ENCODE measurements at places on chromosomes 6 and 20.

DNA sequence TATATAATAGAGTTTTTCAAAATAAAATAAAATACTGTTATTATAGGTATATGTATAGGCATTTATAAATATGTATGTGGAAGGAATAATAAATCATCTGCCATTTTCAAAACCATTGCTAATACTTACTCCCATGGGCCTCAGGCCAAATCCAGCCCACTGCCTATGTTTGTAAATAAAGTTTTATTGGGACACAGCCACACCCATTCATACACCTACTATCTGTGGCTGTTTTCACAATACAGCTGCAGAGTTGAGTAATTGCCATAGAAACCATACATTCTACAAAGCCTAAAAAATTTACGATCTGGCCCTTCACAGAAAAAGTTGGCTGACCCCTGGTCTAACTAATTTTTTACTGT, 9.5 kb downstream of the ALDH5A1 start:
- DNase-seq: no peak

- DNase-seq: no peak
Measured at GRCh38 chr6:110399219-110400071, 15.9 kb downstream of the DDO start.

DNA sequence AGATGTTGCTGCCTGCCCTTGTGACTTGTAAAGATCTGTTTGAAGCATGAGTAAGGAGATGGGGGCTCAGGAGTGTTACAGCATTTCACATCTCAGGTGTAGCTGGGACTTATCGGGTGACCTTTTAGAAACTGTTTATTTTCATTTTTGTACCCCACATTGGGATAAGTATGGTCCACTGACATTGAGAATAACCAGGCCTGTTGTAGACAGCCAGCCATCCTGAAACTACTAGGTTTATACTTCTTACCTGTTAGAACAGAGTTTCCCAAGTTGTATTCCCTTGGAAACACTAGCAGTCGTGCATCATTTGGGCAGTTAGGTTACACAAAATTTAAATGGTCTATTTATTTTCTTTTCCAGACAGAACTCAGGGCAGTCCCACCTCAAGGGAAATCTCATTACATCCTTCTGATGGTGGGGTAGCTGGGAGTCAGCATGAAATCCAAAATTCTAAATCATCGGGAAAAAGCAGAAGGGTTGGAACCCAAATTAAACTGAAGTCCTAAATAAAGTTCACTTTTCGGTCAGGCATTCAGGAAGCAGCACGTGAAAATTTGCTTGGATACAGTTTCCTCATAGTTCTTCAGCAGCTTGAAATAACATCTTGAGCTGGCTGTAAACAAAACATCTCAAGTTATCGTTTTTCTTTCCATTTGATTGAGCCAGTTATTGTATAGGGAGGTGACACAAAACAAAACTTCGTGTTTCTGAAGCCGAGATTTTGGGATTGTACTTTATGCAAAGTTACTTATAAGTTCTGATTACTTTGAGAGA, 30.5 kb downstream of the FOXO3 start:
- no peak for DNase-seq

- peak; percentile 65 for DNase-seq
Measured at GRCh38 chr6:38638941-38639497, 710 bp downstream of the BTBD9 start.

DNA sequence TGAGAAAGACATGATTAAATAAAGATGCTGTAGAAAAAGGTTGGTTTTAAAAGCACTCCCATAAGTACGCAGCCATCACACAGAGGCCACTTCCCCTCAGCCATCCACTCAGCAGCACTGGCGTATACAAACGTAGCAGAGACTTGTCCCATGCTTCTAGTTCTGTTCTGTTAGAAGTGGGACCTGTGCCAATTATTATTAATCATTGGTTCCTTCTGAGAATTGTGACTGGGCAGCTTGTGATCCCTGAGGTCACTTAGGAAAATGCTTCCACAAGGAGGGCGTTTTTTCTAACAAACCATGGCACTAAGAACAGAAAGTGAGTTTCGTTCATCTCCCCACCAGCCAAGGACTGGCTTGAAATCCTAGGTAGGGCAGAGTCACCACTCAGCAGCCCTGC, 53.9 kb downstream of the FAM120B start:
- DNase-seq: no peak

GRCh38 chr6:75076009-75076408, 129.8 kb downstream of the COL12A1 start:
- no peak for DNase-seq

DNA sequence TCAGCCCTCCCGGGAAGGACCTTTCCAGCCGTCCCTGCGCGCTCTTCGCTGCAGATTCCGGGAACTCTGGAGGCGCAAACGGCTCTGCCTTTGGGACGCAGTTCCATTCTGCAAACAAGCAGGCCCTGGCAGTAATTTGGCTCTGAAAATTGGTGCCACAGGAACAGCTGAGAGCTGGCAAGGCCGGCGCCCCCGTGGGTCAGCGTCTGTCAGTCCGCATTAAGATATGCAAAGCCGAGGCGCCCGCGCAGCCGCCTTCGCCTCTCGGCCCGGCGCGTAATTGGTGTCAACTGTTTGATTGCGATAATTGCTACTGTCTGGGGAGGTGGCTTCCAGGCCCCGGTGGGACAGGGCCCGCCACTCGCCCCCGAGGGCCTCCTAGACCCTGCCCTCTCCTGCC, 73.6 kb downstream of the NCR2 start:
- no peak for DNase-seq

DNA sequence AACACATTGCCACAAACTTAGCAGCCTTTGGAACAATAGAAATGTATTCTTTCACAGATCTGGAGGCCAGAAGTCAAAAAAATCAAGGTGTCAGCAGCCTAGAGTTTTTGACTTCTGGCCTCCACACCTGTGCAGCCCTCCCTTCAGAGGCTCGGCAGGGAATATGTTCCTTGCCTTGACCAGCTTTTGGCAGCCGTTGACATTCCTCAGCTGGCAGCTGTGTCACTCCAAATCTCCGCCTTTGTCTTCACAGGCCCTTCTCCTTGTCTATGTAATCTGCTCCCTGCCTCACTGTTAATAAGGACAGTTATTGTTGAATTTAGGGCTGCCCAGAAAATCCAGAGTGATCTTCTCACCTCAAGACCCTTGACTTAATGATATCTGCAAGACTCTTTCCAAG, 17.2 kb upstream of the AHI1 start:
- DNase-seq: no peak

- DNase-seq: no peak
Measured at GRCh38 chr6:15735567-15736265, 72.9 kb upstream of the DTNBP1 start.

DNA sequence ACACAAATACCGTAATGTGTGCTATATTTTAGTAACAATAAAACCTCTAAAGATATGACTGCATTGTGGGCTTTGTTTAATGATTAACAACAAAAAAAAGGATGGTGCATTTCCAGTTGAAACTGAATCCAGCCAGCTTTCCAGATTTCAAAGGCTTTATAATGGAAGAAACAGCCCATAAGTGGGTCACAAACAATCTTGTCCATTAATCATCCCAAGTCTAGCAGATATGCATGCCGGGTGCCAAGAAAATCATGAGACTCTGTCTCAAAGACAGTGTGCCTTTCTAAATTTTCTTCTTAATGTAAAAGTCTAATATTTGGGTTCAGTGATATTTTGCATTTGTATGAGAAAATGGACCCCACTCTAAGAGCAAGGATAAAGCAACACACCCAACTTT, 20.6 kb upstream of the LAMP5 start:
- DNase-seq: no peak

DNA sequence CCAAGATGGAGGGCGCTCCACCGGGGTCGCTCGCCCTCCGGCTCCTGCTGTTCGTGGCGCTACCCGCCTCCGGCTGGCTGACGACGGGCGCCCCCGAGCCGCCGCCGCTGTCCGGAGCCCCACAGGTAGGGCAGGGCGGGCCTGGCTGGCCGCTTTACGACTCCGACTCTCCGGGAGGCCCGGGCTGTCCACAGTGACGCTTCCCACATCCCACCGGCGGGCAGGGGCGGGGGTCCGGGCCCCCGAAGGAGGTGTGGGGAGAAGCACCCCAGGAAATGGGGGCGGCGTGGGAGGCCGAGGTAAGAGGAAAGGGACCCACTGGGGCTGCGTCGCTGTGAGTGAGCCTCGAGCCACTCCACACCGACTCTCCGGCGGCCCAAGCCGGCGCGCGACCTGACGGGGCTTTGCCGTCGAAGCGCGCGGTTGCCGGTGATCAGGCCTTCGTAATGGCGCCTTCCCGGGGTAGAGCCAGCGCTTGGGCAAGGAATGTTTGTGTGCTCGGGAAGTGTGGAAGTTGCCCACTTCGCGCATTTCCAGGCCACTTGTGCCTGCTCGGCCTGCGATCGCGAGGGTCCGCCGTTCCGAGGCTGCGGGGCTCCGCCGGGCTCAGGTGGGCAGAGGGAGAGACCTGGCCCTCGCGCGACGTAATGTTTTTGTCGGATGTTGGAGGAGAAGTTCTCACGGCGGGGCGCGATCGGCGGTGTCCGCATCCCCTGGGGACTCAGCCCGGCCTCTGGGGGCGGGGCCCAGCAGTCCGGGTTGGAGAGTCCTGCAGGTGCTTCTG, 427 bp downstream of the GINM1 start:
- peak; percentile 56 for DNase-seq

GRCh38 chr20:58374906-58375758, 13.9 kb upstream of the VAPB start:
- no peak for DNase-seq

- no peak for DNase-seq
Measured at GRCh38 chr6:42411406-42411805, 40.3 kb downstream of the TRERF1 start.

GRCh38 chr20:8304124-8304816, 172.2 kb downstream of the PLCB1 start:
- no peak for DNase-seq

DNA sequence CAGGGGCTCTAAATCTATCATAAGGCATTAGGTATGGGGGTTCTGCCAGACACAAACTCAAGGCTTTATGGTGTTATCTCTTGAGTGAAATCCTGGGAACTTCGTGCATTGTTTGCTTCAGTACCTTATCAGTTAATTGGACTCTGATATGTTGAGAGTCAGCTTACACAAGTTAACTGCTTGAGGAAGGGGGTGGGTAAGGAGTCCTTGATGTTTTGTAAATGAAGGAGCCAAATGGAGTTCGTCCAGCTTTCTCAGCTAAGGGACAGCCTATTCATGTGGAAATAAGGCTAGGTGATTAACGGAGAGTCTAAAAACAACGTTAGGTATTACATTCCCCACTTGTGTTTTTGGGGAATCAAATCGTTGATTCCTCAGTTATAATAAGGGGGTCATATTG, 157.4 kb downstream of the TRIM27 start:
- DNase-seq: no peak

- no peak for DNase-seq
Measured at GRCh38 chr20:62111148-62111547, 11.1 kb upstream of the LSM14B start.

GRCh38 chr20:49661560-49662329, 51.9 kb downstream of the B4GALT5 start:
- DNase-seq: no peak

DNA sequence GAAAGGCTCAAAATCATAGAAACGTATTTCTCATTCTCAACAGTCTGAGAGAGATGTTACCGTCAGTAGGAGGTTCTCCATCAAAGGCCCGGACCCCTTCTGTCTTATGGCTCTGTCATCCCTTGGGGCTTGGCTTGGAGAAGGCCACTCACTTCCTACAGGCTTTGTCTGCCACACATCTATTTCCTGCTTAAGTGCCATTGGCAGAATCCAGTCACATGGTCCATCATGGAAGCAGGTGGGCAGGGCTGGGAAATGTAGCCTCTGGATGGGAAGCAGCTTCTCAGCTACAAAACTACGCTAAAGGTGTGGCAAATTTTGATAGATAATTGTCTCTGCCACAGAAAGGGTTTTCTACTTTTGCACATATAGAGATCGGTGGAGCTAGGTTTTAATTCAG, 12.6 kb upstream of the ZFP64 start:
- DNase-seq: no peak

DNA sequence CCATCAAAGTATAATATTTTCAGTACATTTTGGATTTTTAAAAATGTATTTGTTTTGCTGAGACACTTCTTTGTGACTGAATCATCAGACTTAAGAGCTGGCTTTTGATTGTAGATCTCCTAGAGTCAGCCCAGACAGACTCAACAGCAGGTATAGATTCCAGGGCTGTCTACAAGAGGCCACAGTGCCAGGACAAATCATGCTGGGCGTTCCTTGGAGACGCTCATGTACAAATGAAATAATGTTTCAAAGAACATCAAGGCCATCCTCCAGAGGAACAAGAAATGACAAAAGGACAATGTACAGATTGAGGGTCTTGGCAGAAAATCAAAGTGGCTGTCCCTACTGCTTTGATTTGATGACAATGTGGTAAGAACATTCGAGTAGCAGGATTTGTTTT, 369.3 kb downstream of the GRIK2 start:
- DNase-seq: no peak

DNA sequence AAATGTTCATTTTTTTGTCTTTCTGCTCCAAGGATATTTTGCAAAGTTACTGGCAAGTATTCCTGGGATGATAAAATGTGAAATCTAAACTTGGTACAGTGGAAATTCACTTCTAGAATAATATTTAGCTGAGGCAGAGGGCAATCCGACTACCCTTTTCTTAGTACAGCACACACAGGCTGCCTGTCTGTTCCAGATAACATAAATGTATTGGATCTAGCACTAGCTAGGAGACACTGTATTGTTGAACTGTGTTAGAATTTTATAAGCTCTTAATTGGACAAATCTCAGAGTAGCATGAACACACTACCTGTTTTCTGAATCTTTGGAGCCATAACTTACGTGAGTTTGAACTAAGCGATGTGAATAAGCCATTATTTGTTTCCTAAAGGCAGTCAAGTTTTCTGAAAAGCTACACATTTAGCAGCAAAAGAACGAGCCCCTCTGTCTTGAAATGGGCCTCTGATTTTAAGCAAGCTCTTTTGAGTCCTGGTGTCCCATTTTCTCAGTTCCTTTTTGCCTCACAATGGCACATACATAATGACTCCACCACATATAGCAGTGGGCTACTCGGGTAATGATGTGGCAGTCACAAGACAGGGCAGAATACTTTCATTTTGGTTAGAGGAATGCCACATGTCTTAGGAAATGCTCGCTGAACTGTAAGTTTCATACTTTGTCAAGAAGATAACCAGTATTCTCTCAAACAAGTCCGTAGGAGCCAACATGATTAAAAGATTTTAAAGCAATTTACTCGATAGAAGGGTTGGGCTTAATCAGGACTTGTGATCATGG, 116.5 kb upstream of the ESR1 start:
- DNase-seq: no peak

DNA sequence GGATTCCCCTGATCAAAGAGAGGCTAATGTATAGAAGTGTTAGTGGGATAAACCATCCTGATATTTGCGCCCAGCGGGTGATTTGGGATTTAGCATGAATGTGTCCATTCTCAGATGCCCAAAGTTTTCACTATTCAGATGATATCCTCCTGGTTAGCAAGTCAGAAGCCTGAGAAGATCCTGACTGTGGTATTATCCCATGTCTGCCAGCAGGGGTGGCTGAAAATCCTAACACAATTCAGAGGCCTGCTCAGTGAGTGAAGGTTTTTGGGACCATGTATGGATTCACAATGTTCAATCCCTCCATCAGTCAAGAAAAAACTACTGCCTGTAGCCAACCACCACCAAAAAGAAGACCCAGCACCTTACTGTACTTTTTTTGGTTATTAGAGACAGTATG, 34.1 kb upstream of the SPACA1 start:
- DNase-seq: no peak
